ENCODE measurements at places on chromosomes 5 and 9. TPM values are rescaled to one million over a fixed set of nuclear protein-coding genes. Genes with fewer than 3 reads are reported as not detected.
A peak's percentile ranks its signal among the peaks of the same experiment; 100 is the strongest.

DNA sequence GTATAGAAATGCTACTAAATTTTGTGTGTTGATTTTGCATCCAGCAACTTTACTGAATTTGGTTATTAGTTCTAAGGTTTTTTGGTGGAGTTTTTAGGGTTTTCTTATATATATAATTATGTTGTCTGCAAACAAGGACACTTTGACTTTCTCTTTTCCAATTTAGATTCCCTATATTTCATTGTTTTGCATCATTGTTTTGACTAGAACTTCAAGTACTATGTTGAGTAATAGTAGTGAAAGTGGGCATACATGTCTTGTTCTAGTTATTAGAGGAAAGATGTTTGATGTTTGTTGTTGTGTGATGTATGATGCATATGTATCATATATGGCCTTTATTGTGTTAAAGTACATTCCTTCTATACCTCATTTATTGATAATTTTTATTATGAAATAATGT lies 362.3 kb upstream of the PRR16 start:
- H3K4me3 ChIP-seq, result no peak overlapping the region
- no peaks in the 10 kb centered on the region for H3K36me3 ChIP-seq
- no peaks in the 10 kb centered on the region for H3K4me1 ChIP-seq
- H3K27ac ChIP-seq, result no peak overlapping the region
- H3K27me3 ChIP-seq, result no peaks in the 10 kb centered on the region
- no peak for DNase-seq

- H3K27me3 ChIP-seq, result no peaks in the 10 kb centered on the region
- no peaks in the 10 kb centered on the region for H3K36me3 ChIP-seq
- no peaks in the 10 kb centered on the region for H3K4me1 ChIP-seq
- no peak overlapping the region for H3K27ac ChIP-seq
Observed at GRCh38 chr9:99537996-99538395, 283.7 kb upstream of the NR4A3 start.

Gene PDGFRB
- not detected for total RNA-seq

- H3K36me3 ChIP-seq, result no peaks in the 10 kb centered on the region
- H3K4me1 ChIP-seq, result no peaks in the 10 kb centered on the region
- DNase-seq, result no peak
- H3K27ac ChIP-seq, result no peak overlapping the region
Observed at GRCh38 chr9:26551971-26552370, 340.6 kb downstream of the CAAP1 start.

DNA sequence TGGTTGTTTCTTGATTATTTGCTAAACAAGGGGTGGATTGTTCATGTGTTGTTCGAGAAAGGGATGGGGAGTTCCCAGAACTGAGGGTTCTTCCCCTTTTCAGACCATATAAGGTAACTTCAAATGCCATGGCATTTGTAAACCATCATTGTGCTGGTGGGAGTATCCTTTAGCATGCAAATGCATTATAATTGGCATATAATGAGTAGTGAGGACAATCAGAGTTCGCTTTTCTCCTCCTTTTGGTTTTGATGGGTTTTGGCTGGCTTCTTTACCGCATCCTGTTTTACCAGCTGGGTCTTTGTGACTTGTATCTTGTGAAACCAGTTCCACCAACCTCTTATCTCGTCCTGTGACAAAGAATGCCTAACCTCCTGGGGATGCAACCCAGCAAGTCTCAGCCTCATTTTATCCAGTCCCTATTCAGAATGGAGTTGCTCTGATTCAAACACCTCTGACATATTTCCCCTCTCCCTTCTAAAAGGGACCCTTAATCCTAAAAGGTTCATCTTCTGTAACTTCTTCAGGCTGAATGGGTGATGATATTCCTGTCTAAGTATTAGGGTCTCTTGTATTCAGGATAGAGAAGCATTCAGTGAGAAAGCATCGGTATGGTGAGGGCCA lies 8.7 kb upstream of the FBN2 start:
- no peak overlapping the region for H3K27ac ChIP-seq
- H3K4me3 ChIP-seq, result no peak overlapping the region
- H3K4me1 ChIP-seq, result no peaks in the 10 kb centered on the region
- no peak for DNase-seq

DNA sequence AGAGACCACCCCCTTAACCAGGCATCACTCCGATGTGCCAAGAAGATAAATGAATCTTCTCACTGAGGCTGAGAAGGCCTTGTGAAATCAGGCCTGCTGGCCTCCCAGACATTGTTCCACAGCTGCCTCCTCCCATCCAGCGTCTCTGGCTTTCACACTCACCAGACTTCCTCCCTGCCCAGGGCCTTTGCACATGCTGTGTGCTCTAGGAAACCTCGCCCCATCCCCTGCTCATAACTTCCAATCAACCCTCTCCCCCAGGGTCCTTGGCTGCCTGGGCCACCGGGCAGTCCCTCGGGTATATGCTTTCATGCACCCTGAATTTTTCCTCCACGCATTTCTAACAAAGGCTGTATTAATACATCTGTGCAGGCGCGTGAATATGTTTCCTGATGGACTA lies 58.4 kb downstream of the DUSP1 start:
- no peak overlapping the region for H3K4me3 ChIP-seq
- DNase-seq, result no peak
- H3K27ac ChIP-seq, result no peak overlapping the region
- peaks cover 11% of the 10 kb centered on the region for H3K4me1 ChIP-seq
- H3K36me3 ChIP-seq, result no peaks in the 10 kb centered on the region

DNA sequence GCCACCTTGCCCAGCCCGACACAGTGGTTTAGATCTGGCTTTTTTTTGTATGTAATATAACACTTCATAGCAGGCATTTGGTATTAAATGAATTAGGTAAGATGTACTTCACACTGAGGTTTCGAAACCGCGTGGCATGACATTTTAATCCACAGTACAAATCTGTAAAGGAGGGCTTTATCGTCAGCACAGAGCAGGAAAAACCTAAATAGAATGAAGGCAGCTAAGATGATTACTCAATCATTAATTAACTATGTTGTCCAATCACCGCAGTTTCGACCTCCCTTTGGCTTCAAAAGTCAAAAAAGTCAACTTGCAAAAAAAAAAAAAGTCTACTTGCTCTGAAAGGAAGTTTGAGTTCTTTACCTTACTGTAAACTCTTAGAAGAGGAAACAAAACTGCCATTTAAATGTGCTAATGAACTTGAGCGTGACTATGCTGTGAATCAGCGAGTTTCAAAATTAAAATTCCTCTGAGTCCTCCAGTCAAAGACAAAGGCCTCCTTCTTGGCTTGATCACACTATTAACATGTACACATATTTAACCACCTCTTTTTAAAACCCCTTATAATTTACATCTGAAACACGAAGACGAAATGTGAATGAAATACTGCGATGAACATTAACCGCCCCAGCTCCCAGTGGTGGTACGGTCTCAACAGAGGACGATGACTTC lies 698 bp upstream of the SEC24A start:
- DNase-seq, result peak; percentile 54
- H3K27ac ChIP-seq, result peak overlapping the region; percentile 99

DNA sequence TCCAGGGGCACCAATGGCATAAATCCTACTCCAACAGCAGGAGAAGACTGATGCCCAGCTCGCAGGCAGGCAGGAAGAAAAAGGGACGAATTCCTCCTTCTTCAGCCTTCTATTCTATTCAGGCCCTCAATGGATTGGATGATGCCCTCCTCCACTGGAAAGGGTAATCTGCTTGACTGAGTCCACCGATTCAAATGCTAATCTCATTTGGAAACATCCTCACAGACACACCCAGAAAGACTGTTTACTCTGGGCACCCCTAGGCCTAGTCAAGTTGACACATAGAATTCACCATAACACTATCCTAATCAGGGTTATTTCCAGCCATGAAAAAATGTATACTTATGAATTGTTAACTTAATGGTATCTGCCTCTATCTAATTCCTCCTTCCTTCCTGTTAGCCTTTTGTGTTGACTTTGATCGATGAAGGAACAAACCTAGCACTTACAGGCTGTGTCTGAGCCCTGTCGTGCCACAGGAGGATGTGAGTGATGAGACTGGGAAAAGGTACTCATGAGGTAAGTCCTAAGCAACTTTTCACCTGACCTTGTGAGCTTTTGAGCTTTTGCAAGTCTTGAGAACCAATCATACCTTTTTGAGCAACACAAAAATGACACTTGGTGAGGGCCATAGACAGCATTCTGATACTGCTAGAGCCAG lies 36.5 kb downstream of the FOXD1 start:
- no peak for DNase-seq
- no peaks in the 10 kb centered on the region for H3K4me1 ChIP-seq
- peaks cover 18% of the 10 kb centered on the region for H3K27me3 ChIP-seq

Gene TAF11L10
- not detected for total RNA-seq

GRCh38 chr5:16914108-16914435 lies 22.0 kb downstream of the MYO10 start:
- no peak for DNase-seq
- no peaks in the 10 kb centered on the region for H3K4me1 ChIP-seq
- no peak overlapping the region for H3K4me3 ChIP-seq
